Activated T-cell treated with anti-CD3 and anti-CD28 coated beads for 4 hours (primary cell): ENCODE measurements at places on chromosomes 7 and 10.

DNA sequence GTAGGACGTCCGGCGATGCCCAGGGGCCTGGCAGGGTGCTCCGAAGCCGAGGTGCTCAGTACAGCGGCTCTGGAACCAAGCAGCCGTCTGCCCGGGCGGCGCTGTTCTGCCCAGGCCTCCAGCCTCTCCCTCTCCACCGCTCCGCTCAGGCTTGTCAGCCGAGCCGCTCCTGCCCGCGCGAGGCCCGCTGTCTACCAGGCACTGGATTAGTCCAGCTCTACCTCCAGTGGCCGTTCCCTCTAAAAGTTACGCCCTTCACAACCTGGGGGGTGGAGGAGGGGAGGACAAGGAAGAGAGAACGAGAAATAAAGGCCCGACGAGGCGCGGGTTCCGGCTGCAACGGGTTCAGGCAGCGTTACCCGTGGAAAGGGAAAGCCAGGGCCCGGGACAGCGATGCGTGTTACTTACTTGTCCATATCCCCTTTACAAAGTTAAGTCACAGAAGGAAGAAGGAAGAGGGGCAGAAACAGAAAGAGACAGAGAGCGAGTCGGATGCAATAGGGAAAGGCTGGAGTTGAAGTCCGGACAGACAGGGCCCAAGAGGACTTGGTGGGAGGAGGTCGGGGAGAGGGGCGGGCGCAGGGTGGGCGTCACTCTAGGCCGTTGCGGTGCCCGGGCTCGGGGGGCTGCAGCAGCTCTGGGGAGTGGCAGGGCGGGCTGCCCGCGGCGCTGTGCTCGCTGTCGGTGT, 2.8 kb downstream of the SP8 start:
- DNase-seq, result no peak

- DNase-seq, result no peak
These were observed 41.9 kb downstream of the PRSS2 start for GRCh38 chr7:142812437-142813215.

DNA sequence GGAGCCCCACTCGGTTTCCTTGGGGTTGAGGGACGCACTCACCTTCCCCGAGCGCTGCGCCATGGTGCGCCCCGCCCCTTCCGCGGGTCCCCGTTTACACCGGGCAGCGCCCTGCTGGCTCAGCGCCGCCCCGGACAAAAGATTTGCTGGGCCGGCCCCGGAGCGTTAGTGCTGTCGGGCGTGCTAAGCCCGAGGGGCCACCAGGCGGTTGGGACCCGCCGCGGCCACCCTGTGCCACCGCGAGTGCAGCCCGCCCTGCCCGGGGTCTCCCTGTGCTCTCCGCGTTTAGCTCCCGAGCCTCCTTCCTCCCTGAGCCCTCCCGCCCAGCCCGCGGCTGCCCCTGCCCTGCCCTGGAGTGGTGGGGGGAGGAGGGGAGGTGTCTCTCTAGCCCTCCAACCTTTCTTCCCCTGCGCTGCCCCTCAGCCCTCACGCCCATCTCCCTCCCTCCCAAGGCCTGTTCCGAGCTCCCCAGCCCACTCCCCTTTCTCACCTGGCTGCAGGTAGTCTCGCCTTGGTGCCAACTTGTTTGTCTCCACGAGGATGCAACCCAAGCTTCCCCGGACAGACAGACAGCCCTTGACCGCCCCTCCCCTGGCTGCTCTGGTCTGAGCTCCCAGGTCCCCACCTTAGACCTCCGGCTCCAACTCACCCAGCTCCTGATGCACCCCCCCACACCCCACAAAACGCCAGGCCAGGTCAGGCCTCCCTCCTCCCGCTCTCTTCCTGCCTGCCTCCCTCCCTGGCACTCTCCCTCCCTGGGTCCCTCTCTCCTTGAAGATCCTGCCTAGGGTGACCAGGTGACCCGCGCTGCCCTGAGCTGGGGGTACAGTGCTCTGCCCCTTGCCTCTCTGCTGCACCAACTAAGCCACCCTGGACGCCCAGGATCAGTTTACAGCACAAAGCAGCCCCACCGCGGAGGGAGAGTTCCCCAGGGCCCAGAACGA, at the start of gene CRYGN:
CRYGN (minus strand) TSS at position 287 of the 944 bp plus-strand sequence; CDS start at position 63, 224 bp downstream.
- no peak for DNase-seq

GRCh38 chr10:11341283-11341960, 270.0 kb downstream of the USP6NL start:
- DNase-seq, result no peak

DNA sequence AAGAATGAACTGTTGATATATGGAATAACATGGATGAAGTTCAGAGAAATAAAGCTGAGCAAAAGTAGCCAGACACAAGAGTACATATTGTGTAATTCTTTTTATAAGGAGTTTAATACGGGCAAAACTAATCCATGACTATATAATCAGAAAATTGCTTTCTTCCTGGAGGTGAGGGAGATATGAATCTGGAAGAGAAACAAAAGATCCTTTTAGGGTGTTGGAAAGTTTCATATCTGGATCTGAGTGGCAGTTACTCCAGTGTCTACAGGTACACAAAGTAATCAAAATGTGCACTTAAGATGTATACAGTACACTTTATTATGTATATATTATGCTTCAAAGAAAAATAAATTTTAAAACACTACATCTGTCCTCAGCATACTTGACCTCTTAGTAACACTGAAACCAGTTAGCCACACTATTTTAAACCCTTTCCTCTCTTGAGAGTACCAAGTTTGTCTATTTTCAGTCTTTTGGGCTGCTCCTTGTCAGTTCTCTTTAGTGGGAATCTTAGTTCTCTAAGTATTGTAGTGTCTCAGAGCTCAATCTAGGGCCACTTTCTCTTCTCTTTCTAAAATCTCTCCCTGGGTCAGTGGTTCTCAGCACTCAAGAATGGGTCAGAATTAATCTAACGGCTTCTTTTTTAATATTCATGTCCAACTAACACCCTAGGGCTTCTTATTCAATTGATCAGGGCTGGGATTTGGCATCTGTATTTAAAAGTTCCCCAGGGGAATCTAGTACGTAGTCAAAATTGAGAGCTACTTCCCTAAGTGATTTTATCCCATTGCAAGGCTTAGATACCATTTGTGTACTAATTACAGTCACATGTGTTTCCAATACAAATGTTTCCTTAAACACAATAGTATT, 4.3 kb upstream of the LIPF start:
- no peak for DNase-seq

- no peak for DNase-seq
These were observed 13.5 kb downstream of the SLC25A13 start for GRCh38 chr7:96308253-96308949.

DNA sequence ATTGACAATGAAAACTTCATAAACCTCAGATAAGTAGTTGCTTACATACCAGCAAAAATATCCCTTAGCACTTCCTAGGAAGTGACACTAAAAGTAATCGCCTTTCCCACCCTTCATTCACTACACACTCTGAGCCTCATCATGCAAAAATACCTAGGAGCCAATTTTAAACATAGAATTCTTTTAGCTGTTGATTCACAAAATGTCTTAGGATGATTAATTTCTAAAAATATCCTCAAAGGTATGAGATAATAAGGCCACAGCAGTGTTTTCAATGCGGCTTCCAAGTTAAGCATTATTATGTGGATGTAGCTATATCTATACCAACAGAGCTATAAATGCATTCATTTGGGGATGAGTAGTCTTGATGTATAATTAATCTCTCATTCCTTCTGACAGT, 13.2 kb downstream of the DNAJC9 start:
- DNase-seq, result no peak

- DNase-seq, result no peak
These were observed 491.4 kb downstream of the PLXNA4 start for GRCh38 chr7:132084776-132085388.
